Bronchial epithelial cell (primary cell): ENCODE measurements at places on chromosomes 13 and 19.

DNA sequence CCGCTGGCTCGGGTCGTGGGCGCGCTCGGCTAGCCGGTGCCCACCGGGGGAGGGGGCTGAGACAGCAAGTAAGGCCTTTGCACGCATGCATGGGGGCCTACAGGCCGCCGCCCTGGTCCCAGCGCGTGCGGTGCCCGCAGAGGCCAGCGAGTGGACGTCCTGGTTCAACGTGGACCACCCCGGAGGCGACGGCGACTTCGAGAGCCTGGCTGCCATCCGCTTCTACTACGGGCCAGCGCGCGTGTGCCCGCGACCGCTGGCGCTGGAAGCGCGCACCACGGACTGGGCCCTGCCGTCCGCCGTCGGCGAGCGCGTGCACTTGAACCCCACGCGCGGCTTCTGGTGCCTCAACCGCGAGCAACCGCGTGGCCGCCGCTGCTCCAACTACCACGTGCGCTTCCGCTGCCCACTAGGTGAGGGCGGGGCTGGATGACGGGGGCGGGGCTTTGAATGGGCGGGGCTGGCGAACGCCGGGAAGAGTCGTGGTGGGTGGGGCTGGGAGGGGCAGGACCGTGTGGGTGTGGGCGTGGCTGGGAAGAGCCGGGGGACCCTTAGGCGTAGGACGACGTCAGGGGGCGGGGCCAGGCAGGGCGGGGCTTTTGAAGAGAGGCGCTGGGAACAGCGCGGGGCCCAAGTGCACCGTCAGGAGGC, 2.1 kb downstream of the CILP2 start:
- DNase-seq: peak; percentile 47

GRCh38 chr13:38417241-38417640, 67.6 kb downstream of the UFM1 start:
- peak; percentile 44 for DNase-seq

DNA sequence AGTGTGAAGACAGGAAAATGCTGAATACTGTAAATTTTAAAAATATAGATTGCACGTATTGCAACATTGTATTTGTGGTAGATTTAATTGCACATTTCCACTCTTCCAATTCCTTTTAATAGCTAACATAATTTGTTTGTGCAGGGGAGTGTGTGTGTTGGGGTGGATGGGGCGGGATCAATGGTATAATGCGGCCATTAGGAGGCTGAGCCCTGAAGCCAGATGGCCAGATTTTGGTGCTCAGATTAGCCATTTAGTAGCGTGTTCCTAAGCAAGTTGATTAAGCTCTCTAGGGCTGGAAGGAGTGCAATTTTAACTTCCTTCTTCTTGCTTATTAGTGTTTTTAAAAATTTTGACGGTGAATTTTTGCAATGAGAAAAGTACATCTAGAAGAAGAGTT, 5.8 kb downstream of the OXGR1 start:
- no peak for DNase-seq

DNA sequence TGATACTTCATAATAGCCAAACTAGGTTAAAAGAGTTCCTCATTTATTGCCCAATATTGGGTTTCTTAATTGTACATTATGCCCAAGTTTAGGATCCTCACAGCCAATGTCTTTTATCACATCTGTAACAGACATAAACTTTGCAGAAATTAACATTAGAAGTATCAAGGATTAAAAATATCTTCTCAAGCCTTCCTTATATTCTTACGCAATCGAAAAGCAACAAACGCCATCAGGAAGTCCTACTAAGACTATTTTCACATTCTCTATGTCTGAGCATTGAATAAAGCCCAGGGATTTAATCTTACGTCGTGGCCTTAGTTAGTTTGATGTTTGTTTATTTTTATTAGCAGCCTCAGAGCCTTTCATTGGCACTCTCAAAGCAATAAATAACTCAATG, 1660.4 kb upstream of the MIR17HG start:
- no peak for DNase-seq
